ENCODE measurements at places on chromosomes 4 and X. TPM values are rescaled to one million over a fixed set of nuclear protein-coding genes. Genes with fewer than 3 reads are reported as not detected.

The BEX5 gene
- total RNA-seq: not detected

The NEIL3 gene
- 3.3 TPM for total RNA-seq

The MSN gene
- 816 TPM for total RNA-seq

DNA sequence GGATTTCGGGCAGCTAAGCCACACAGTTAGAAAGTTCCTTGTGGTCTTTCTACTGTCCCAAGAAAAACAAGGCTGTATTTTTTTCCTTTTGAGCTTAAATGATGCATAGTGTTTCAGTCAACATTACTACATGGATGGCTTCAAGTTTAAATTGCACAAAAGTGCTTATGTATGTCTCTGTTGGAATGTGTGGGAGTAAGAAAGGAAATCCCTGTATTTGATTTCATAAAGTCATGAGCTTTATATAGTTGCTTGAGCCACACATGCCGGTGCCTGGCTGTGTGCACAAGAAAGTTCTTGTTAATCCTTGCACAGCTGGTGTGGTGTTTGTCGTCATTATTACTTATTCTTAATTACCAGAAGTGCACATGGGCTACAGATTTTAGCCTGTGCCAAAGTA, 262.2 kb downstream of the ARHGAP10 start:
- no peak for DNase-seq

DNA sequence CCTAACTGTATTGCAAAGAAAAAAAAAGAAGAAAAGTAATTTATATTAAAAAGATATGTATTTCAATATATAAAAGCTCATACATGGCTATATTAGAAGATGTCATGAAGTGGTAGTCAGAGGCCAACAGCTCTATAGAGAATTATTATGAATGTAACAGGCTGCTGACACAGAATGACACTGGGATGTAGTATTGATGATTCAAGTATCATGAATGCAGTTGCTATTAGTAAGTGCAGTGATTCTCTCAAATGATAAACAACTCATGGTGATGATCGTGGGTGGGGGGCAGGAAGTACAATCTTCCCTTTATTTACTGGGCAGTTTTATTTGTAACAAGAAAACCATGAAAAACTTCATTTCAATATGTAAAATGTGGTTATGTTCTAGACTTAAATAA, 124.6 kb downstream of the COL4A6 start:
- no peak for DNase-seq
